H9 (cell line): ENCODE measurements at places on chromosomes 5 and 9.
A peak's percentile ranks its signal among the peaks of the same experiment; 100 is the strongest.

DNA sequence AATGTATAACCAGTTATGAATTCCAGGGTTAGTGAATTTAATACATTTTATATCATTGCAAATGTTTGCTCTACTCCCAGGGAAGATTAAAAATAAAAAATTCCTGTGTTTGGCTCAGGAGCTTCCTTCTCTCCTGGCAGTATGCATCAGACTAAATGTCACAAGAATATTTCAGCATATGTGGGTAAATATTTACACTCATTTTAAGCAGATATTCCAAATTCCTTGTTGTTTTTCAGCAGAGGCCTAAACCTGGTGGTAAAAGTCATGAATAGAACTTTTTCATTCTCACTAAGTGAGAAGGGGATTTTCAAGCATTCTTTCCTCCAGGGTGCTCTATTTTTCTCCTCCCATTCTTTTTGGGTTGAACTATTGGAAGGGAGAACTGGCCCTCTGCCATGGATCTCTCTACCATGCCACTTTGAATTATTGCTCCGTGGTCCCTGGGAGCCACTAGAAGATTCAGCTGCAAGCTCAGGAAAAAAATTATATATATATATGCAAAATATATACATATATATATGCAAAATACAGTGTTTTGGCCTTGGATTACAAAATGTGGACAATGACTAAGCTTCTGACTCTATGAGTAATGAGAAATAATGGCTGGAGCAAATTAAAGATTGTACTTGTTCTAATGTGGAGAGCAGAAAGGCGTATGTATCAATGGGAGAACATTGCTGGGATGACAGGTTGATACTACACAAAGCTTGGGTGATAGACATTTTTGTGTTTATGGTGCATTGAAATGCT lies 180.6 kb upstream of the PAPPA start:
- no peak for DNase-seq

- no peak for DNase-seq
Observed at GRCh38 chr5:10246761-10247160, 2.9 kb downstream of the ATPSCKMT start.

DNA sequence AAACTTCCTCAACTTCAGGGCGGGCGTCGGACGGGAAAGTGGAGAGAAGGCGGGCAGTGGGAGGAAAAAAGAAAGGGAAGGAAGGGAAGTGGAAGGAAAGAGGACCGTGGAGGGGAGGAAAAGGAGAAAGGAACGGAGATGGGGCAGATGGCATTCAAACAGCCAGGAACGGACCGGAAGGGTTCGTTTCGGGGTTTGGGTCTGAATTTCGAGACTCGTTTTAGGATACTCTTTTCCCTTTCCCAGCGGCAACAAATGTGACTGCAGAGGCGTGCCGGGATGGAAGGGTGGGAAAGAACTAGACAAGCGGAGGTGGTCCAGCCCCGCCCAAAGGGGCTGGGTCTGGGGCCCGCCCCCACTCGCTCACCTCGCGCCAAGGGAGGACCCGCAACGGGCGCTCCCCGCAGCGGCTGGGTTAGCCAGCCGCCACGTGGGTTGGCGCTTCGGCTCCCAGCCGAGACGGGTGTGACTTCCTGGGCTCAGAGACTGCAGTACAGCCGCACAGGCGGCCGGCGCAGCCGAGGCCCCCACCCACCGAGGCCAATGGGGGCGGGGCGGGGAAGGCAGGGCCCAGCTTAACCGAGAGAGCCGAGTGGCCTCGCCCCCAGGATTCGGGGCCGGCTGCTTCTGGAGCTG lies 2.7 kb downstream of the VCAN start:
- DNase-seq: peak; percentile 97

DNA sequence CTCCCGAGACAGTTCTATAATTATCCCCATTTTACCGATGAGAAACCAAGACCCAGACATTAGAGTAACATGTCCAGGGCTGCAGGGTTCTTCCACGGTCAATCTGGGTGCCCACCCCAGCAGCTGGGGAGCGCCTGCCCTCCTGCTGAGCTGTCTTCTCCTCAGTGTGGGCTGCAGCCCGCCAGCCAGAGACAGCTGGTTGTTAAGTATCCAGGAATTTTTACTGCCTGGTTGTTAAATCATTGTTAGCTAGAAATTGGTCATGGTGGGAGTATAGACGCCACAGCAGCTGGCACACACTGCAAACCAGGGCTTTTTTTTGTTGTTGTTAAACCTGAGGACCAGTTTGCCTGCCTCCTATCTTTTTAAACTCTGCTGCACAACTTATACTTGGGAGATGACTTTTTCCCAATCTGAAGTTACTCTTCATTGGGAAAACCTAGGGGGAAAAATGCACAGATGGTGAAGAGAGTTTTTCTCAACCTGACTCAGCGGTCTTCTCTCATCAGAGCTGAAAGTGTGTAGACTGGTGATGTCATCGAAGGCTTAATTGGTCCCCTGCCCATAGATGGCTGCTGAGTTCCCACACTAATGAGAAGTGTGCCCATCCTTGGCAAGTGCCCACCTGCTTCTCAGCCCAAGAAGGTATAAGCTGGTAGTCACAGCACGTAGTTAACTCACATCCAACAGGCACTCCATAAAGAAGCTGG lies 208.6 kb downstream of the DRD1 start:
- DNase-seq: no peak

- no peak for DNase-seq
Observed at GRCh38 chr5:57171816-57172465, 1.9 kb upstream of the GPBP1 start.

DNA sequence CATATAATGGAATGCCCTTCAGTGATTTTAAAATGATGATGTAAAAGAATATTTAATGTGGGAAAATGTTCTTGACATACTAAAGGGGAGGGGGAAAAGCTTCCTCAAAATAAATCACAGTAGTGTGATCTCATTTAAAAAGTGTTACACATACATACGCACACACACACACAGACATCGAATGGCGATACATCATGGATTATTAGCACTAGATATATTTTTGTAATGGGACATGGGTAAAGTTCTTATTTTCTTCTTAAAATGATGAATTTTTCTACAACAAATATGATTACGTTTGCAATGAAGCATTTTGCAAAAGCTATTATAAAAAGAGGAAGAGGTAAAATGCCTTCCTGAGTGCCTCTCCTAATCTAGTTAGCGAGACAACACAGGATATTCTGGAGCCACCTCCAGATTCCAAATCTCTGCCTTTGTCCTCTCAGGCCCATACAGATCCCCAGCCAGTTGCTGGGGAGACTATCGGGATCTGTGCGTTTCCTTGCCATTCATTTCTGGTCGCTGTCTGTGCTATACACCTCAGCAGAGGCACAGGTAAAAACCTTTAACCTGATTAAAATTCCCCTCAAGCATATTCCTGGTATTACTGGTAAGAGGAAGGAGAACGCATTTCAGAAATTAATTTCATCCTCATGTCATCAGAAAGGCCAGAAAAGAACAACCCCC lies 69.6 kb downstream of the SLC28A3 start:
- no peak for DNase-seq

GRCh38 chr5:150022158-150022531 lies 21.6 kb downstream of the HMGXB3 start:
- DNase-seq: no peak

DNA sequence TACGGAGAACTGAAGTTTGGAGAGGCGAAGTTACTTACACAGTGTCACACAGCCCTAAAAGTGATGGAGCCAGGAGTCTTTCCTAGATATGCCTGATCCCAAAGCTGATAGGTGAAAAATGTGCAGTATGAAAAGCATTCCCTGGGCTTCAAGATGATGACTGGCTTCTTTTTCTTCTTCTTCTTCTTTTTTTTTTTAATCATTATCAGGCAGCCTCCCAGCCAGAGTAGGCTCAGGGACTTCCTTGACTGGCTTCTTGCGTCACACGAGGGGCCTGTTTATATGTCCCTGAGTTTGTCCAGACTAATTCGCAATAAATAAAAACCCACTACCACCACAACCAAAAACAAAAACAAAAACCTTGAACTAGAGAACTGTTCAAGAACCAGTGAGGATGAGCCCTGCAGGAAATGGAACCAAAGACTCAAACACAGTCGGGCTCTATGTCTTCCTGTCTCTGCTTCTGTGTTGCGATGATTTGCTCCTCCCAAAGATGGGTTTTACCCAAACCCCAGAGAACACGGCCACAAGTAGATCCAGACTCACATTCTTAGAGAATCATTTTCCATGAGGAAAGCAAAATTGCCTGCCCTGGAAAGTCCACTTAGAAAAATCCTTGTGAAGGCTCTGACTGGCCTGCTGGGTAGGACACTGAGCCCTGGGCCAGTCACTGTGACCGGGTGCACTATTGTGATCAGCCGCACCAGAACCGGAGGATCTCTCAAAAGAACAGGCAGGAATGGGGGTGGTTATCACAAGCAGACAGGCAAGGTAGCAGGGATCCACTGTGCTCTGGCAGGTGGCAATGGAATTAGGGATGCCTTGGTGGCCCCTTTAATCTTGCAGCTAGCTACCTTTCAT lies 38.0 kb upstream of the ADAM19 start:
- no peak for DNase-seq

DNA sequence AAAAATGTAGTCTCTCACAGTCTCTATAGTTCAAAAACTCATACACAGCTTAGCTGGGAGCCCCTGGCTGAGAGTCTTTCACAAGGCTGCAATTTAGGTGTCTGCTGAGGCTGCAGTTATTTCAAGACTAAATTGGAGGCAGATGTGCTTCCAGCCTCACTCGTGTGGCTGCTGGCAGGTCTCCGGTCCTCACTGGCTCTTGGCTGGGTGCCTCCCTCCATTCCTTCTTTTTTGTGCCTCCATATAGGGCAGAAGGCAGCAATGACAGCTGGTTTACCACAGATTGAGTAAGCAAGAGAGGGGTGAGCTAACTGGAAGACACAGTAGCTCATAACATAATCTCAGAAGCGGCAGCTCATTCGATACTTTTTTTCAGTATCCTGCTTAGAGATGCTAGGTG lies 2167.7 kb upstream of the WWC1 start:
- DNase-seq: no peak

DNA sequence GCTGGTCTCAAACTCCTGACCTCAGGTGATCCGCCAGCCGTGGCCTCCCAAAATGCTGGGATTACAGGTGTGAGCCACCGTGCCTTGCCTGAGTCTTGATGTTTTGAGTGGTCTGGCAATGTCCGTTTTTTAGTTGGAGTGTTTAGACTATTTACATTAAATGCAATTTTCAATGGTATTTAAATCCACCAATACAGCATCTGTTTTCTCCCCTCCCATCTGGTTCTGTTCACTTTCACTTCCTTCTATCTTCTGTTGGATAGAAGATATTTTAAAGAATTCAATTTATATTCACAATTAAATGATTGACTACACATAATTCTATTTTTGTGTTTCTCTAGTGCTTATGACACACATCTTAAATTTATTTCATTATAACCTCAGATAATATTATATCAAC lies 26.0 kb upstream of the PCAT7 start:
- no peak for DNase-seq

- DNase-seq: no peak
Observed at GRCh38 chr5:172777881-172778814, 7.2 kb upstream of the DUSP1 start.

- no peak for DNase-seq
Observed at GRCh38 chr9:128716581-128717254, 7.2 kb downstream of the ZDHHC12 start.

DNA sequence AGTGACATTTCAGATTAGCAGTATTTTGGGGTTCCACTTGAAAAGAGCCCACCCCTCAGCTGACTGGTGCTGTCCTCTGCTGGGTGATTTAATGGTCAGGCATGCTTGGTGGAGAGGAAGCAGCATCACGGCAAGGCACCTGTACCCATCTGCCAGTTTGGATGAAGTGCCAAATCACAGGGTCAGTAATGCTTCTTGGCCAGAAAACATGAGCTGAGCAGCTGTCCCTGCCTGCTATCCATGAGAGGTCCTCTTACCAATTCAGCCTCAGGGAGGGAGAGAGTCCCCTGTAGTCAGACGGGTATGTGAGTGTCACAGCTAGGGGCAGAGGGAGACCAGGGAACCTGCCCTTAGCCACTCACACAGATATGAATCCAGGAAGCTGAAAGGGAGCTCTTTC lies 137.9 kb downstream of the SEC61B start:
- DNase-seq: no peak

- no peak for DNase-seq
Observed at GRCh38 chr5:32283539-32284377, 29.0 kb downstream of the MTMR12 start.

DNA sequence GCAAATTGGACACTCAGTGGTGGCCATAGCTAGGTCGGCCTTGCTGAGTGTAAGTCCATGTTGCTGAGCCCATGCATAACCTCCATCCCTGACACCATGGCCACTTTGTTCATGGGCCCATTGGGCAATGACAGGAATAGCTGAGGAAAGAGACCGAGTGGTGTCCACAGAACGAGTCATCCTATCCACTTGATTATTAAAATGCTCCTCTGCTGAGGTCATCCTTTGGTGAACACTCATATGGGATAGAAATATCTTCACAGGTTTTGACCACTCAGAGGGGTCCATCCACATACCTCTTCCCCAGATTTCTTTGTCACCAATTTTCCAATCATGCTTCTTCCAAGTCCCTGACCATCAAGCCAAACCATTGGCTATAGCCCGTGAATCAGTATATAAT lies 63.6 kb downstream of the PPIC start:
- no peak for DNase-seq

DNA sequence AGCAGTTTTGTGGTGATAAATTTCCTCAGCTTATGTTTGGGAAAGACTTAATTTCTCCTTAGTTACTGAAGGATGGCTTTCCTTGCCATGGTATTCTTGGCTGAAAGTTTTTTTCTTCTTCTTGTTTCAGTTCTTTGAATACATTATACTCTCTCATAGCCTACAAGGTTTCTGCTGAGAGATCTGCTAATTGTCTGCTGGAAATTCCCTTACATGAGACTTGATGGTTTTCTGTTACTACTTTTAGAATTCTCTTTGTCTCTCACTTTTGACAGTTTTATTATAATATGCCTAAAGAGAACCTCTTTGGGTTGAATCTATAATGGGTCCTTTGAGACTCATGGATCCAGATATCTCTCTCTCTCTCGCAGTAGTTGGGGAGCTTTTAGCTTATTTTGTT lies 693.6 kb downstream of the PRELID2 start:
- no peak for DNase-seq

GRCh38 chr5:169356181-169356580 lies 55.2 kb upstream of the SLIT3 start:
- no peak for DNase-seq

DNA sequence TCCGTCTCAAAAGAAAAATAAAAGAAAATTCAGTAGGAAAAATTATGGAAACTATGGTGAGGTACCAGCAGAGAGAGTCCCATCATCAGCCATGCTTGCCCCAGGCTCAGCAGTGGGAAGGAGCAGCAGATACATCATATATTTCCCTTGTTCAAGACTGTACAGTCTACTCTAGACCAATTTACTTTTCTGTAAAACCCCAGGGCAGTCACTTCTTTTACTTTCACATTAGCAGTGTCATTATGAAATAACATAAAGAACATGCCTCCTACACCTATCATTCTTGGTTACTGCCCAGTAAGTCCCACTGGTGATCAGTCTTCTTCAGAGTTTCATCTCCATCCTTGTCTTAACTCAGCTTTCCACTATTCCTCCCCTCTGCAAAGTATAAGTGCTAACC lies 1145.0 kb downstream of the MAT2B start:
- DNase-seq: no peak

- peak; percentile 15 for DNase-seq
Observed at GRCh38 chr5:2898661-2899060, 147.2 kb upstream of the IRX2 start.
